ENCODE measurements at places on chromosomes 1 and 21.
A peak's percentile ranks its signal among the peaks of the same experiment; 100 is the strongest.

GRCh38 chr1:162040657-162041056 lies 17.0 kb upstream of the OLFML2B start:
- DNase-seq, result peak; percentile 28

- no peak for DNase-seq
These were observed 34.8 kb upstream of the EPHA8 start for GRCh38 chr1:22528451-22528850.

DNA sequence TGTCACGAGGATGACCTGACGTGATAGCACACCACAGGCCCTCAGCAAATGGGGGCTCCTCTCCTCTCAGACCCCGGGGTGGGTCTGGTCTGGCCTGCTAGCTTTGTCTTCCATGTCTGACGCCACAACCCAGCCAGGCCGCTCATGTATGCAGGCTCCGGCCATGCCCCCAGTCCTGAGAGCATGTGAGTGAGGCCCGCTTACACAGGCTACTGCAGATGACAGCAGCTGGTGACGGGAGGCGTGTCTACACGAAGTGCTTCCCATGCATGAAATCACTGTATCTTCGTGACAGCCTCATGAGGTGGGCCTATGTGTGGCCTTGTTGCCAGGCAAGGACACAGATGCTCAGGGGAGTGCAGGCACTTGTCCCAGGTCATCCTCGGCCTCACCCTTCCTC lies 16.4 kb downstream of the WNT4 start:
- DNase-seq, result no peak

DNA sequence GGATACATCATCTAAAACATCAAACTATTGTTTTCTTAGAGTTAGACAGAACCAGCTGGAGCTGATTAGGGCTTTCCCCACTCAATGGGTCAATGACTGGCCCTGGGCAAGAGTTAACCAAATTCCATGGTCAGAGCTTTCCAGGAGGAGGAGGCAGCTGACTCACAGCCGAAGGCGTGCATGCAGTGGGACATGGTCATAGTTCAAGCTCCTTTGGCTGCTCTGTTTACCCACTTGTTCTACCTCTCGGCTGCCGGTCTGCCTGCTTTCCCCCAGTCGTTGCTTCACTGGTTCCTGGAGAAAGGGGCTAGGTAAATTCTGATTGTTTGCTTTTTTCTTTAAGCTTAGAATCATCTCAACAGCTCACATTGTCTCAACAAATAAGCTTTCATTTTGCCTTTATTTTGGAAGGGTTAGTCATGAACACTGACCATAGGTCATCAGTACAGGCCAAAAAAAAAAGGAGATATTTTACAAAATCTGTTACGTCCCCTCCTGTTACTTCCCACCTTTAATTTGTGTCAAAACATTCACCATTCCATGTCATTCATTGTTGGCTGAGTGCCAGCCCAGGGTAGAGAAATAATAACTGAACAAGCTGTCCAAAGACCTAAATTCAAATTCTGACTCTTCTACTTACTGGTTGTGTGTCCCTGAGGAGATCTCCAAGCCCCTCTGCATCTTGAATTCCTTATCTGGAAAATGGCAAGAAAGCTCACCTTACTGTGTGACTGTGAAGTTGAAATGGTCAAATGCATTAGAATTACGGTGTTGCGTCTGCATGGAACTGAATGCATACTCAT lies 12.0 kb downstream of the MAB21L3 start:
- peak; percentile 87 for DNase-seq

DNA sequence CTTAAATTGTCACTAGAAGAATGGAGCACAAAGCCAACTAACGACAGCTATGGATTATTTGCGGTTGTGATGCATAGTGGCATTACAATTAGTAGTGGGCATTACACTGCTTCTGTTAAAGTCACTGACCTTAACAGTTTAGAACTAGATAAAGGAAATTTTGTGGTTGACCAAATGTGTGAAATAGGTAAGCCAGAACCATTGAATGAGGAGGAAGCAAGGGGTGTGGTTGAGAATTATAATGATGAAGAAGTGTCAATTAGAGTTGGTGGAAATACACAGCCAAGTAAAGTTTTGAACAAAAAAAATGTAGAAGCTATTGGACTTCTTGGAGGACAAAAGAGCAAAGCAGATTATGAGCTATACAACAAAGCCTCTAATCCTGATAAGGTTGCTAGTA lies 13.5 kb downstream of the USP1 start:
- DNase-seq, result no peak

GRCh38 chr1:241499910-241500309 lies 19.6 kb downstream of the FH start:
- DNase-seq, result peak; percentile 53

DNA sequence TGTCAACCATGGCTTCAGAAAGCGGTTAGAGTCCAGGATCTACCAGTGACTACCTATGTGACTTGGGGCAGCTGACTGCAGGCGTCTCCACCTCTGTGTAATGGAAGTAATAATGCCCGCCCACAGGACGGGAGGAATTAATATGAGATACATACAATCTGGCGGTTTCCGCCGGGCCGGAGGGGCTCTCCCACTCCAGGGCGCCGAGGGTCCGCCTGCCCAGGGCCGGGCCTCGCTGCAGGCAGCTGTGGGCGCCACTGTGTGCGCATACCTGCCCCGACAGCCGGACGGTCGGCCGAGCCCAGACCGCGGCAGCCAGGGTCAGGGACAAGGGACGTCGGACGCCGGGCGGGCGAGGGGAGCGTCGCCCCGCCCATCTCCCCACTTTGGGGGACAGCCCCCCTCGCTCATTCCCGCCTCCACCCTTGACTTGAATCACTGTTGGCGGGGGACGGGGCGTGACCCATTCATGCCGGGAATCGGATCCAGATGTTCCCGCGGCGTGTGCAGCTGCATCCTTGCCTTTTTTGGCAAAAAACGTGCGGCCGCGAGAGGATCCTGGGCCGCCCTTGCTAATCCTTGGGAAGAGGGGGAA lies 6.0 kb upstream of the SF3A3 start:
- DNase-seq, result peak; percentile 39

- DNase-seq, result no peak
These were observed 21.8 kb upstream of the APOBEC4 start for GRCh38 chr1:183674886-183675285.

- no peak for DNase-seq
These were observed 74.3 kb upstream of the TRABD2B start for GRCh38 chr1:48071513-48071912.

- peak; percentile 78 for DNase-seq
These were observed 14.0 kb downstream of the RNF187 start for GRCh38 chr1:228500901-228501871.

DNA sequence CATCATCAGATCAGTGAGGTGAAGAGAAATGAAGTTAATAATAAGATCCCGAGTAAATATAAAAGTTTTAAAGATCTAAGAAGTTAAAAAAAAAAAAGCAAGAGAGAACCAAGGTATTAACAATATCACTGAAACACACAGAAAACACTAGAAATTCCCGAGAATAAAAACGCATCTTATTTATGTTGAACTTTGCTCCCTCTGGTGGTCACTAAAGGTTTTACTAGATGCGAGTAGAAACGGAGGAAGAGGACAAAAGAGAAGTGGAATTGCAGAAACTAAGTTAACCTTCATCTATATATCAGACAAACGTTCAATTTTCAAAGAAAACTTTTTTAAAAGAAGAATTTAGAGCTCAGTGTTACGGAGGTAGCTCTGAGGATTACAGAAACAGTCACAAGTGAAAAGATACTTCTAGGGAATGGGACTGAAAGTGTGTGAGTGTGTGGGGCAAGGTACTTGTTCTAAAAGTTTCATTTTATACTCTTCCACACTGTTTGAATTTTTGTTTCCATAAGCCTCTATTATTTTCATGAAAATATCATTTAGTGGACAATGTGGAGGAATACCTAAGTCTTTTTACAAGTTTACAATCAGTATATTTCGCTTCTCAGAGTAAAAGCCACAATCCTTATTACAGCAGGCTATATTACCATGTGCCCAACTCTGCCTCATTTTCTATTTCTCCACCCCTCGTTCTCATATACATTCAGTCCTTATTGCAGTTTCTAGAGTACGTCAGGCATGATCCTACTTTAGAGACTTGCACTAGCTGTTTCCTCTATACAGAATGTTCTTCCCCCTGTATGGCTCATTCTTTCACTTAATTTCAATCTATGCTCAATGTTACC lies 19.7 kb downstream of the ACBD6 start:
- peak; percentile 70 for DNase-seq

DNA sequence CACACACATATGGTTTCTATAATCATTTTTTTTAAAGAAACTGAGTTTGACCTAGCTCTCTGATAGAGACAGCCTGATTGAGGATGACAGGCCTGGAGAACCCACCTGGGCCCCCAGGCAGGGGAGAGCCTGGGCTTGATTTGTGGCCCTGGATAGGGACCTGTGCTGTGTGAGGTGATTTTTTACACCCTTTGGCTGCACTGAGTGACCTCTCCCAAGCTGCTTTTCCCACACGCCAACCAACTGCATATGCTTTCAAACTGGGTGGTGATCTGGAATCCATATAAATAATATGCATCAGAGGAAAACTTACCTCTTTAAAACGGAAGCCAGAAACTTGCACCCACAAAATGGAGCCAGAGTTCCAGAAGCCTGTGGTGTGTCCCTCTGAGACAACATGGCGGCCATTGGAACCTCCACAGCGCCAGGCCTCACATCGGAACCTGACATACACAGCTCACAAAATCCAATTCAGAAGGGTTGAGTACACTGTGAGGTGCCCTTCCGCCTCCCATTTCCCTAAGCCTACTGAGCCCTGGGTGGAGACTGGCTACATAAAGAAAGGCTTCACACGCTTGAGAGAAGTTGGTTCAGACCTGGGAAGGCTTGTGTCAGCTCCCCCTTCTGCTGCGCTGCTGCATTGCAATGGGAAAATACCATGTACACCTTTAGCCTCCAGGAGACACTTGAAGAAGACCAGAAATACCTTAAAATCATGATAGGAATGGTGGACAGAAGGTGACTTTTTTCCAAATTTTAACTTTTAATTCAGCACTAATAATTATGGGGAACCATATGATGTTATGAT lies 160.7 kb downstream of the HHIPL2 start:
- peak; percentile 6 for DNase-seq

GRCh38 chr21:33078907-33079582 lies 9.1 kb downstream of the OLIG1 start:
- peak; percentile 92 for DNase-seq

GRCh38 chr21:34282223-34282622 lies 81.6 kb upstream of the KCNE2 start:
- no peak for DNase-seq

DNA sequence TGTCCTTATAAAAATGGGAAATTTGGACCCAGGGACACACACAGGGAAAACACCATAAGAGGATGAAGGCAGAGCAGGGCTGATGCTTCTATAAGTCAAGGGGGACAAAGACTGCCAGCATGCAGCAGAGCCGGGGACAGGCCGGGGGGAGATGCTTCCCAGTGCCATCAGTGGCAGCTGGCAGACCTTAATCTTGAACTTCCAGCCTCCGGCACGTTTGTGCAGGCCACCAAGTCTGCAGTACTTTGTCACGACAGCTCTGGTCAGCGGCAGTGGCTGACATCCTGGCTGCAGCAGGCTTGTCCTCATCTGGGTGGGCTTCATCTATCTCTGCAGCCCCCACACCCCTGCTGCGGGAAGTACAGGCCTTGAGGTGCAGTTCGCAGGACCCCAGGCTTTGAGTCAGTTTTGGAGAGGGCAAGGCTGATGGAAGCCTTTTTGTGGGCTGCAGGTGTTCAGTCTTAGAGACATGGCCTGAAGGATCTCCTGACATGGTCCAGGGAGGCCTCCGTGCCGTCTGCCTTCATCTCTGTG lies 186.0 kb downstream of the DYRK1A start:
- DNase-seq, result no peak

- no peak for DNase-seq
These were observed 24.4 kb downstream of the PCP4L1 start for GRCh38 chr1:161282991-161283390.

Measured in ACHN (cell line).